ENCODE measurements at places on chromosomes 7 and 10.

DNA sequence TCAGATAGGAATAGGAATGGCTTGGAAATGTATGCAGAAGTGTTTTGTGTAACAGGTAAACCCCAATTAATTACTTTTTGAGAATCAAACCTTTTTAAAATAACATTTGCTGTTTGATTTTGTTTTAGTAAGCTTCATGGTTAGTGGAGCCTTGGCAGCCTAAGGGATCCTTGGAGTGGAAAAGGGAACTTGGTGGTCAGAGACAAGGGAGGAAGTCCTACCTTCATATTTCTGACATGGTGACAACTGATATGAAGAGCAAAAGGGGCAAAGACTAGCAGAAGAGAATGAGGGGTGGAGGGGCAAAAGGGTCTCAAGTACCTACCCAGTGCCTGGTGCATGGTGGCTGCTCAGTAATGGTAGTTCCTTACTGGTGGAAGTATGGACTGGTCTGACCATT is 32.3 kb downstream of the AHCYL2 start:
- DNase-seq: no peak

GRCh38 chr10:13917791-13918190 is 331.0 kb downstream of the PRPF18 start:
- DNase-seq: no peak

GRCh38 chr10:5555881-5556280 is 31.1 kb downstream of the CALML3 start:
- no peak for DNase-seq

DNA sequence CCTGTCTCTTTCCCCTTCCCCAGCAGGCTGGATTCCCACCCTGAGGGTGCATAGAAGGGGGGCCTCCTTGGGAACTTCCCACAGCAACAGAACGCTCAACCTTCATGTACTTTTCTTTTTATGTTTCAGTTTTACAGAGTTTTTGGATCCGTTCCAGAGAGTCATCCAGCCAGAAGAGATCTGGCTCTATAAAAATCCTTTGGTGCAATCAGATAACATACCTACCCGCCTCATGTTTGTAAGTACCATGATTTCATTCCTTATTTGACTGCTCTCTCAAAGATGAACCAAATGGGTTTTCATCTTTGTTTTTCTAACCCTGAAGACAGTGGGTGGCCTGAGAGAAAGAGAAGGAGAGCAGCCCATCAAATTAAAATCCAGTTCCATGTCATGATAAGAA is 46.7 kb downstream of the PLPP4 start:
- DNase-seq: no peak

DNA sequence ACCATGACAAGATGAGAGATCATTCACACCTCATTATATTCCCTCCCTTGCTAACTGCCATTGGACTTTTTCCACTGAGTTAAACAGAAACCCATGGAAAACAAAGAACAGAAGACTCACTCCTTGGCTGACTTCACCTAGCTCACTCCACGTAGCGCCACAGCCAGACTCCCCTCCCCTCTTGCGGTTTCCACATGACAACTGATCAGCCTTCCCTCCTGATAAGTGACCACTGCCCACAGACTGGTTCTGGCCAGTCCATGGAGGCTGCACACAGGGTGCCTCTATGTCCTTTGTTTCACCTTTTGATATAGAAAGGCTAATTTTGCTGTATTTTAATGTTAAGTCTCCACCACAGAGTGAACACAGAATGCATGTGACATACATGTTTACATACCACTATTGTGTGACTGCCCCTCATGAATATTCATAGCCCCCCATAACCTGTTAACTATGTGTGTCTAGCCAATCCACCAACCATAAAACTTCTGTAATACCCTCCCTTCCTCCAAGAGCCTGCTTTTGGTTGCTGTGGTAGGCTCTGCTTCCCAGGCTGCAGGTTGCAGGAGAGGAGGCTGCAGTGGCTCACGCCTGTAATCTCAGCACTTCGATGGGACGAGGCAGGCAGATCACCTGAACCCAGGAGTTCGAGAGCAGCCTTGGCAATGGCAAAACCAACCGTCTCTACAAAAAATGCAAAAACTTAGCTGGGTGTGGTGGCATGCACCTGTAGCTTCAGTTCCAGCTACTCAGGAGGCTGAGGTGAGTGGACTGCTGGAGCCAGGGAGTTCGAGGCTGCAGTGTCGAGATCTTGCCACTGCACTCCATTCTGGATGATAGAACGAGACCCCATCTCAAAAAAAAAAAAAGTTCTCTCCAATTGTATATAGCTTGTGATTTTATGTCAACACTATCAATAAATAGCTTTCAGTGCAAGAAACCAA is 10.0 kb upstream of the IFIT5 start:
- DNase-seq: no peak

GRCh38 chr10:122326385-122326784 is 48.1 kb upstream of the PLEKHA1 start:
- DNase-seq: no peak

- no peak for DNase-seq
Measured at GRCh38 chr10:94146313-94146712, 152.6 kb downstream of the PLCE1 start.

- no peak for DNase-seq
Measured at GRCh38 chr7:147904219-147904576, 686.4 kb upstream of the C7orf33 start.

DNA sequence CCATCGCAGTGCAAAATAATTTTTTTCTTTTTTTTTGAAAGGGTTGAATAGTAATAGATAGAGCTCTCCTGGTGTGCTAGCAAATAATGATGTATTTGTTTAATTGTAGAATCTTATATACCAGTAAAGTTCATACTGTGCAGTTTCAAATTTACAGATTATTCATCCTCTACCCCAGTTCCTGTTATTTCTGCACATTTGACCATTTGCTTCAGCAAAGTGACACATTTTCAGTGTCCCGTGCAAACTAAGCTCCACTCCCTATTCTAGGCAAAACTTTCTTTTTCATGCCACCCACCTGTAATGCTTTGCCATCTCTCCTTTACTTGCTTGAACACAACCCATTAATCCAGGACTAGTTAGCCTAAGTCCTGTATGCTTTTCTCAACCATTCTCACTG is 43.0 kb downstream of the SHOC2 start:
- no peak for DNase-seq
